Activated CD8-positive, alpha-beta T cell treated with anti-CD3 and anti-CD28 coated beads for 36 hours (primary cell): ENCODE measurements at places on chromosomes 5 and 9.

GRCh38 chr5:6926491-6927038 is 213.3 kb downstream of the TENT4A start:
- H3K4me3 ChIP-seq = no peak overlapping the region
- H3K27ac ChIP-seq = no peak overlapping the region
- no peaks in the 10 kb centered on the region for H3K4me1 ChIP-seq
- no peak for DNase-seq
- H3K27me3 ChIP-seq = no peaks in the 10 kb centered on the region
- H3K36me3 ChIP-seq = no peaks in the 10 kb centered on the region

GRCh38 chr5:72295539-72295938 is 24.5 kb downstream of the MRPS27 start:
- no peaks in the 10 kb centered on the region for H3K27me3 ChIP-seq
- H3K27ac ChIP-seq = no peak overlapping the region
- H3K36me3 ChIP-seq = peaks cover 48% of the 10 kb centered on the region
- DNase-seq = no peak
- no peak overlapping the region for H3K4me3 ChIP-seq

GRCh38 chr9:125759764-125760129 is 12.6 kb downstream of the PBX3 start:
- no peaks in the 10 kb centered on the region for H3K27me3 ChIP-seq
- H3K4me3 ChIP-seq = peak overlapping the region; percentile 26
- H3K27ac ChIP-seq = no peak overlapping the region
- H3K4me1 ChIP-seq = peaks cover 20% of the 10 kb centered on the region

DNA sequence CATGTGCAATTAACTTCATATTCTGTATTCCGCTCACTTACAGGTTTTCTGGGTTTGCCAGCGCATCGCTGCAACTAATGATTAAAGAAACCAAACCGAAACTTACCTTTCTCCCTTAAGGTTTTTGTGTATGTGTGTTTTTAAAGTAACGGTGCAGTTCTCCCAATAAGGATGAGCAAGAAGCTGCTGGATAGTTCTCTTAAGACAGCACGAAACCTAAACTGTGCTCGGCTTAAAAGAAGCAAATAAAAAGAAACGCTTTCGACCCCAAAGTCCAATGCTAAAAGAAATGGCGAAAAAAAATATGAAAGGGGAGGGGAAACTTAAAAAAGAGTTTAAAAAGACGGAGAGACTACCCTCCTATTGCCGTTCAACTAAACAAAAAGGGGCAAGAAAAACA is 340 bp downstream of the ELAVL2 start:
- no peak for DNase-seq
- H3K36me3 ChIP-seq = no peaks in the 10 kb centered on the region
- H3K27ac ChIP-seq = no peak overlapping the region
- no peak overlapping the region for H3K4me3 ChIP-seq
- H3K4me1 ChIP-seq = peaks cover 4% of the 10 kb centered on the region
- H3K27me3 ChIP-seq = peaks cover 41% of the 10 kb centered on the region
